ENCODE measurements at places on chromosomes 4 and X. TPM values are rescaled to one million over a fixed set of nuclear protein-coding genes. Genes with fewer than 3 reads are reported as not detected.

The DMRTC1 gene
- not detected for total RNA-seq

The PRRG3 gene
- total RNA-seq = not detected

The ARHGEF38 gene
- not detected for total RNA-seq

The CXorf49 gene
- total RNA-seq = not detected

The CCKAR gene
- not detected for total RNA-seq

The CYLC1 gene
- total RNA-seq = not detected

The CXCR3 gene
- not detected for total RNA-seq

The DMP1 gene
- total RNA-seq = 0.06 TPM

The ART3 gene
- total RNA-seq = not detected

The ERVMER34-1 gene
- 0.49 TPM for total RNA-seq

The HNRNPH2 gene
- 57.1 TPM for total RNA-seq

The SPATA4 gene
- total RNA-seq = 0.12 TPM

The KLF8 gene
- not detected for total RNA-seq

The EPGN gene
- not detected for total RNA-seq

The GYG2 gene
- 3.7 TPM for total RNA-seq

The SLC26A1 gene
- 0.60 TPM for total RNA-seq

The SLC34A2 gene
- total RNA-seq = 0.06 TPM

The RTL3 gene
- 0.07 TPM for total RNA-seq

The FRMD7 gene
- total RNA-seq = not detected

The EDA2R gene
- 12.4 TPM for total RNA-seq

The IL21 gene
- total RNA-seq = not detected

The ADGRG2 gene
- 11.0 TPM for total RNA-seq

The CLGN gene
- 4.9 TPM for total RNA-seq

The HDAC8 gene
- 25.5 TPM for total RNA-seq

The MEPE gene
- not detected for total RNA-seq

The TMSB15B gene
- total RNA-seq = 6.0 TPM

The DRP2 gene
- total RNA-seq = 0.13 TPM

The CWH43 gene
- not detected for total RNA-seq

The UBL4A gene
- 66.6 TPM for total RNA-seq

The PHOX2B gene
- total RNA-seq = not detected

The CTAG2 gene
- total RNA-seq = not detected

The SMARCA1 gene
- total RNA-seq = 44.3 TPM

The JADE3 gene
- 13.3 TPM for total RNA-seq

The SMR3A gene
- total RNA-seq = not detected

The POU3F4 gene
- not detected for total RNA-seq

The PKD2 gene
- total RNA-seq = 20.3 TPM

The CCNB3 gene
- total RNA-seq = 0.53 TPM

The SPANXN3 gene
- total RNA-seq = not detected

The NDNF gene
- total RNA-seq = not detected

The TDO2 gene
- total RNA-seq = 0.59 TPM

The PAGE3 gene
- total RNA-seq = not detected

The RCHY1 gene
- 15.8 TPM for total RNA-seq

The MAEA gene
- total RNA-seq = 66.8 TPM

The HS3ST1 gene
- 0.59 TPM for total RNA-seq

The HTN1 gene
- total RNA-seq = not detected

The CLNK gene
- not detected for total RNA-seq

The NLGN3 gene
- total RNA-seq = 1.1 TPM

The TLL1 gene
- 0.19 TPM for total RNA-seq
